ENCODE measurements at places on chromosomes 13 and 19.
A peak's percentile ranks its signal among the peaks of the same experiment; 100 is the strongest.

DNA sequence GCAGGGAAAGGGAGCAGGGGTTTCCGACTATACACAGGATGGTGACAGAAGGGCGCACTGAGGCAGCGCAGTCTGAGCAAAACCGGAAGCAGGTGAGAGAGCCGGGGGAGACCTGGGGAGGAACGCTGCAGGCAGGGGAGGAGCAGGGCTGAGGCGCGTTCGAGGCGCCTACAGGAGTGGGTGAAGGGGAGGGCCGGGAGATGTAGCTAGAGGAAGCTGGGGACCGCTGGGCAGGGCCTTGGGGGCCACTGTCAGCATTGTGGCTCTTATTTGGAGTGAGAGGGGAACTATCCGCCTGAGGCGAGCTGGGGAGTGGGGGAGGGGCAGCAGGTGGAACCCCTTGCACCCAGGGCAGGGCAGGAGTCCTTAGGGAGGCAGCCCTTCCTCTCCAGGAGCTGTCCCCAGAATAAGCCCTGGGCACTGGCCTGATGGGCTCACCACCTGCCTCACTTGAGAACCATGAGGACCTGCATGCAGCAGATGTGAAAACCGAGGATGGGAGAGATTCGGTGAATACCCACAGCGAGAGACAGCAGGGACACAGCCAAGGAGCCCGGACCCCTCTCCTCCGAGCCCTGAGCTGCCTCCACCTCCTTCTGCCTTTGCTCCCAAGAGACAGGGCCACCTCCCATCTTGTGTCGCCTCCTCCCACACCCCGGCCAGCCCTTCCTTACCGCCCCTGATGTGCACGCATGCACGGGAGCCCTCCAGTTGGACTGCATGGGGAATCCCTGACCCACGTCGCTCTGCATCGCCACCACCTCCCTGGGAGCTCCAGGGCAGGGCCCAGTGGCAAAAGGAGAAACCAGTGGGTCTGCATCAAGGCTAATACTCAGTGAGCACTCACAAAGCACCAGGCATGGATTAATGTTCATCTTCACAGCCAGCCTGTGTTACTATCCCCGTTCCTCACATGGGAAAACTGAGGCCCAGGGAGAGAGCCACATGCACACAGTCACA is 10.3 kb downstream of the AKT2 start:
- no peak for DNase-seq

DNA sequence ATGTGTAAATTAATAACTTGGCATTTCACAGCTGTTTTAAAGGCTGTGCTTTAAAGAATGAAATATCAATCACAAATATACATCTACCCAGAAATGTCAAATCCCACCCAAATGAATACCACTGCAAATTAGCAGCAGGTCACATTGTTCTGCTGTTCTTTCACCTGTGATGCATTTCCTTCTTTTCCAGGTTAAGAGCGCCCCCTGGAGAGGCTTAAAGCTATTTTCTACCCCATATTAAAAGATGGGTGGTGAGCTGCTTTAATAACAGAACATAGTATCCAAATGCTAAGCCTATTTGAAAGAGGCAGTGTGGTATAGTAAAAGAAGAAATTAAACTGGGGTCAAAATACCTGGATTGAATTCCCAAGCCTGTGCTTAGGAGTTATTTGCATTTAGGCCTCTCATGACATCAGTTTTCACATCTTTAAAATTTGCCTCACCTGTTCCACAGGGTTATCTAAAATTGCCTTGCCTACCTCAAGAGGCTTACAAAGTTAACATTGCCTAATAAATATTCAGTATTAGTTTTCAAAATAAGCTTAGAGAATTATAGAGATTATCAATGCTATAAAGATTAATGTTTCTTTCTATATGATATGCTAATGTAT is 396.9 kb upstream of the SLITRK5 start:
- no peak for DNase-seq

GRCh38 chr13:110576736-110577476 is 15.4 kb upstream of the RAB20 start:
- DNase-seq, result no peak

- DNase-seq, result no peak
These were observed 781.0 kb upstream of the ARGLU1 start for GRCh38 chr13:107348925-107349324.

GRCh38 chr13:74839656-74840055 is 642.3 kb downstream of the TBC1D4 start:
- DNase-seq, result peak; percentile 10

DNA sequence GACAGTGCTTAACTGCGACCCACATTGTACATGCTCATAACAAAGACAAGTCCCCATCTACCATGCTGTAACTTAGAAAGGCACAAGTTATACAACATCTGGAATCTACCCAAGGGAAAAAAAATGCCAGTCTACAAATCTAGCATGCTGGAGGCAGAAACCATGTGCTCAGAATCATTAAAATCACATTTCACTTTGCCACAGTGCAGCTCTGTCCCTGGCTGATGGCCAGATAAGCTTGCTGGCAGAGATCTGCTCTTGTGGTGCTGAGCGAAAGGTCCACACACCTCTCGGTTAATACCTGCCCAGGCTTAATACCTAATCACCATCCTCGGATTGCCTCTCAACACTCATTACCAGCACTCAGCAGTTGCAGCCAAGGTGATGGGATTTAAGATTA is 74.1 kb upstream of the UQCRFS1 start:
- no peak for DNase-seq

- DNase-seq, result no peak
These were observed 26.0 kb upstream of the RBM26 start for GRCh38 chr13:79432086-79432485.

DNA sequence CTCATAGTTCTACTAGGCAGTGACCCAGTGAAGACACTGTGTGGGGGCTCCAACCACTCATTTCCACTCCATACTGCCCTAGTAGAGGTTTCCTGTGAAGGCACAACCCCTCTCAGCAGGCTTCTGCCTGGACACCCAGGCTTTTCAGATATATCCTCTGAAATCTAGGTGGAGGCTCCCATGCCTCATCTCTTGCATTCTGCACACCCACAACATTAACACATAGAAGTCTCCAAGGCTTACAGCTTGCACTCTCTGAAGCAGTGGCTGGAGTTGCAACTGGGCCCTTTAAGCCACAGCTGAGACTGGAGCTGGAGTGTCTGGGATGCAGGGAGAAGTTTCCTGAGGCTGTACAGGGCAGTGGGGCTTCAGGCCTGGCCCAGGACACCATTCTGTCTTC is 347.7 kb upstream of the SPRY2 start:
- DNase-seq, result no peak

DNA sequence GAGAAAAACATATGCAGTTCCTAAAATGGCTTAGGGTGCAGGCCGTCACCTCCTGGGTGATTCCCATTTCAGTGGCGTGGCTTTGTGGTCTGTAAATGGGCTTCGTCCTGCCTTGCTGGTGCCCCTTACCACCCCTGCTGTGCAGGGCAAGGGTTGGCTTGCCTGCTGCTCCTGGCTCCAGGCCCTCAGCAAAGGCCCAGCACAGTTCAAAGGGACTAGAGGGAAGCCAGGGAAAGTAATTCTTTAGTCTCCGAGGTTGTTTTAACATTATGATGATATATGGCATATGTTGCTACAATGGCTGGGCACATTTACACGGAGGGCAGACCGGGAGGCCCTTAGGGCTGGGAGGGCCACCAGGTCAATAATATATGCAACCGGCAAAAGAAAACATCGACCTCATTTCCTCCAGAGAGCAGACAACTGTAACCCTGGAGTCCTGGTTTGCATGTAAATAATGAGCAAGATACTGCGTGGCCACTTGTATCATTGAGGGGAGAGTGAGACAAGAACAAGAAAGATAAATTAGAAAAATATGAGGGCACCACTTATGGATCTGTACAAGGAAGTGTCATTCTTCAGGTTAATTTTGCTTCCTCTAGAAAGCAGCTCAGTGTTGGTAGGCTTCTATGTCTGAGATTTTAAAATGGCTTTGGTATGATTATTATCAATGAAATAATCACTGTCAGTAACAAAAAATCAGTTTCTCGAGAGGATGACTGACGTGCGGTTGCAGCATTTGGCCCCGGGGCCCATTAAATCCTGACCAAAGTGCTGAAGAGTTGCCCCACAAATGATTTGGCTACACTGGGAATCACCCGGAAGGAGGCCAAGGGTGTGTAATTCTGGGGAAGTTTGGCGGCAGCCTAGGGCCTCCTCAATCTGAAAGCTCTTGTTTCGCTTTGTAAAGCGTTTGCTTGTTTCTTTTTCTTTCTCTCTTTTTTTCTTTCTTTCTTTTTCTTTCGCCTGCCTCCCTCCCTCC is 32.8 kb upstream of the URI1 start:
- no peak for DNase-seq
